Stimulated activated CD4-positive, alpha-beta T cell treated with anti-CD3 and anti-CD28 coated beads, Interleukin-12 subunit alpha, Interleukin-12 subunit beta, amount 100 ng/mL, for 48 hours (primary cell): ENCODE measurements at places on chromosomes 6 and 20.

DNA sequence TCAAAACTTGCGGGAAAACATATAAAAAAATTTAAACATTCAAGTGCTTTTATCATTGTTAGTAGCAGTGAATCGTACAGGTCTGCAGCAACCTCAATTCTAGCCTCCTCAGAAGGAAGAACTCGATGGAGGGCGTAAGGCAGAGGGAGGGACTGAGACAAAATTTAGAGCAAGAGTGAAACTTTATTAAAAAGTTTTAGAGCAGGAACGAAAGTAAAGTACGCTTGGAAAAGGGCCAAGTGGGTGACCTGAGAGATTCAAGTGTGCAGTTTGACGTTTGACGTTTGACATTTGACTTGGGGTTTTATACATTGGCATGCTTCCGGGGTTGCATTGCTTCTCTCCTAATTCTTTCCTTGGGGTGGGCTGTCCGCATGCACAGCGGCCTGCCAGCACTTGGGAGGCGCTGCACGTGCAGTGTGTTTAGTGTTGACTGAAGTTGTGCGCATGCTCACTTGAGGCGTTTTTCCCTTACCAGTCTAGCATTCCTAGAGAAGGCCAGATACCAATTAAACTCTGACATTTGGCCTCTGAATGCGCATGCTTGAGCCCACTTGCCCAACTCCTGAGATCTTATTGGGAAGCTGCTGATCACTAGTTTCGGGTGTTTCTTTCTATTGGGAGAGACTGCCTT, 82.6 kb downstream of the TBX18 start:
- DNase-seq = no peak

- no peak for DNase-seq
These were observed 7.9 kb upstream of the GMNN start for GRCh38 chr6:24766680-24767462.

DNA sequence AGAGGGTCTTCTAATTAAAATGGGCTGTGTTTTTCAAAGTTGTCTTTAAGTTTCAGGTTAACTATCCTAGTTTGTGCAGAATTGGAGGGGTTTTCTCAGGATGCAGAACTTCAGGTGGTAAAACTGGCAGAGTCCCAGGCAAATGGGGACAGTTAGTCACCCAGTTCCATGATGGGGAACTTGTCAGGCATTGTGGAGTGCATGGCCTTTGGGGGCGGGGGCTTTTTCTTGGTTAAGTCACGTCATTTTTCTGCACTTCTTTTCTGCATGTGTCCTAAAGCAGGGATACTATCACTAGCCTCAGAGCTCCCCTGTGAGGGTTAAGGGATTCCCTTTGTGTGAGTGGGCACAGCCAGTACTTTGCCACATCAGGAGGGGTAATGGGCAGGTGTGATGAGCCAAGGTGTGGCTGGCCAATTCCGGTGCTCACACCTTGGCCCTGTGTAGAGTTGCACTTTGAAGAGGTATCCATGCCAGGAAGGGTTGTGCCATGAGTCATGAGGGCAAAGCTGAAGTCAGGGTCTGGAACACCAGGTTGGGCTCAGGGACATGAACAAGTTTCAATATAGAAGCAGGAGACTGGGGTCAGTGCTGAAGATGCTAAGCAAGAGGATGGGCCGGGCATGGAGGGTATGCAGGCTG, 126.0 kb upstream of the RREB1 start:
- DNase-seq = no peak

DNA sequence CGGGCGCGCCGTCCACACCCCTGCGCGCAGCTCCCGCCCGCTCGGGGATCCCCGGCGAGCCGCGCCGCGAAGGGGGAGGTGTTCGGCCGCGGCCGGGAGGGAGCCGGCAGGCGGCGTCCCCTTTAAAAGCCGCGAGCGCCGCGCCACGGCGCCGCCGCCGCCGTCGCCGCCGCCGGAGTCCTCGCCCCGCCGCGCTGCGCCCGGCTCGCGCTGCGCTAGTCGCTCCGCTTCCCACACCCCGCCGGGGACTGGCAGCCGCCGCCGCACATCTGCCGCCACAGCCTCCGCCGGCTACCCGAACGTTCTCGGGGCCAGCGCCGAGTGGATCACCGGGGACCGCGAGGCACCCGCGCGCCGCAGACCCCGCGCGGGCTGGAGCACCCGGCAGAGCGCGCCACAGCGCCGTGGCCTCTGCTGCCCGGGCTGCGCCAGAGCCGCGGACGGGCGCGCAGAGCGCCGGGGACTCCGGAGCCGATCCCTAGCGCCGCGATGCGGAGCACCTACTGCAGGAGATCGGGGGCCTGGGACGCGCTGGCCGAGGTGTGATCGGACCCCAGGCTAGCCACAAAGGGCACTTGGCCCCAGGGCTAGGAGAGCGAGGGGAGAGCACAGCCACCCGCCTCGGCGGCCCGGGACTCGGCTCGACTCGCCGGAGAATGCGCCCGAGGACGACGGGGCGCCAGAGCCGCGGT, at the start of gene BMP2:
Gene BMP2, plus strand, starts transcription at position 151 of the 692 bp plus-strand sequence. CDS start 2,441 bp downstream, outside the sequence.
- DNase-seq = no peak

GRCh38 chr6:12973386-12973785, 256.8 kb downstream of the PHACTR1 start:
- no peak for DNase-seq

DNA sequence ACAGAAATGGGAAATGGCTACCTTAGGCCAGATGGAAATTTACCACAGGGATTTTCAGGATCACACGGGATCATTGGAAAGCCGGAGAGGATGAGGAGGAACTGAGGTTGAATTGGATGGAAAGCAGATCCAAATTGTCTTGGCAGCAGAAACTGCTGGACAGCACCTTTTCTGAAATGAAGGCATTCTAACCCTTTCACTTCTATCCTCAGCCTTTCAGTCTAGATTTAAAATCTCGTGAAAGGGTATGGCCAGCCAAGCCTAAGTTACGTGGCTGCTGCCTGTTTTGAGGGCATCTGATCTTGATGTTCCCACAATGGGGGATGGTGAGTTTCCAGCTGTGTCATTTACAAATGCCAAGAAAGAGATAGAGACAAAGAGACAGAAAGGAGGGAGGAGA, 358.2 kb downstream of the KIF16B start:
- DNase-seq = no peak

DNA sequence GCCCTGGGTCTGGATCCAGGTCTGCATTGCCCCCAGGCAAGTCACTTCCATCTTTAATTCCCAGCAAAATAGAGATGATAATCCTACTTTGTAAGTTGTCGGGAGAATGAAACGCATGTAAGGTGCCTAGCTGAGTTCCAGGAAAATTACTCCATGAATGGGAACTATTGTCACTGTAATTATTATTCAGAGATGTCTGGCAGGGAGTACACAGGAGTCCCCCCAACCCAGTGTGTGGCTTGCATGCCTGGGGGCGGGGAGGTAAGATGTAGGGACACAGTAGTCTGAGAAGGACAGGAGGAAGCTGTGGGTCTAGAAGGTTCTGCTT, 85.4 kb downstream of the CD40 start:
- DNase-seq = no peak

- no peak for DNase-seq
These were observed 50.4 kb downstream of the MTHFD1L start for GRCh38 chr6:150915880-150916265.

DNA sequence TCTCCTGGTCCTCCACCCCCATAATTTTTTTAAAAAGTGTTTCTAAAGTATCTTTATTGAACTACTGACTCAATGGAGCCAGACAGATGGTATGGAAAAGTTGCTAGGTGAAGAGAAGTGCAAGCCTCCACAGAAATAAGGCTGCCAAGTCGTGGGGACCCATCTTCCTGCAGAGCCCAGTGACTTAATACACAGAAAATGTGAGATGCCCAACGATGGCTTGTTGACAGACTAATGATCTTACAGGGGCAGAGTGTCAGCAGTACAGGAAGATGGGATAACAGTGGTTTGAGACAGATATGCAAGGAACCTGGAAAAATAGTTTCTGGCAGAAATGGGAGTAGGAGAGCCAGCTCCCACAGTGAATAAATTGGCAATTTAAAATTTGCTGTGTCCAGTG, 43.3 kb downstream of the FYN start:
- DNase-seq = no peak

GRCh38 chr20:44448753-44449546, 26.7 kb upstream of the TTPAL start:
- DNase-seq = no peak

DNA sequence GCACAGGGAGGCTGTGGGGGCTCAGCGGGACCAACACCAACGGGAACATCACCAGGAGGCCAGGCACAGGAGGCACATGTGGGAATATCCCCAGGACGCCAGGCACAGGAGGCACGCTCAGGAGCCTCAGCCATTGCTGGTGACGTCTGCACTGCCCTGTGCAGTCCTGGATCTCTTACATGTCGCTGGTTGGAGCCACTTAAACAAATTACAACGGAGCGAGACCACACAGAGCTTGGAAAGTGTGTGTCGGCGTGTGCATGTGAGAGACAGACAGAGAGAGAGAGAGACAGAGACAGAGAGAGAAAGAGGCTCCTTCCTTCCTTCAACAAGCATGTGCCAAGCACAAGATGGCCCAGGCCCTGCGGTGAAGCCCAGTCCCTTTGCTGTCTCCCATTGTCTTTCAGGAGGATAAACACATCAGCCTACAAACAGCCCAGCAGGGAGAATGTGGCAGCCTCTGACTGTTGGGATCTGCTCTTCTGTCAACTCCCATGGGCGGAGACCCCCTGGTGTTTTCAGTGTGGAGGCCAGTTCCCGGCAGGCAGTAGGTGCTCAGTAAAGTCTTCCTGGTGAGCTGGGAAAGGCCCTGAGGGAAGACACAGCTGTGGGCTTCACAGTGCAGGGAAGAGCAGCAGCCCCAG, 112.7 kb upstream of the THBS2 start:
- DNase-seq = no peak

DNA sequence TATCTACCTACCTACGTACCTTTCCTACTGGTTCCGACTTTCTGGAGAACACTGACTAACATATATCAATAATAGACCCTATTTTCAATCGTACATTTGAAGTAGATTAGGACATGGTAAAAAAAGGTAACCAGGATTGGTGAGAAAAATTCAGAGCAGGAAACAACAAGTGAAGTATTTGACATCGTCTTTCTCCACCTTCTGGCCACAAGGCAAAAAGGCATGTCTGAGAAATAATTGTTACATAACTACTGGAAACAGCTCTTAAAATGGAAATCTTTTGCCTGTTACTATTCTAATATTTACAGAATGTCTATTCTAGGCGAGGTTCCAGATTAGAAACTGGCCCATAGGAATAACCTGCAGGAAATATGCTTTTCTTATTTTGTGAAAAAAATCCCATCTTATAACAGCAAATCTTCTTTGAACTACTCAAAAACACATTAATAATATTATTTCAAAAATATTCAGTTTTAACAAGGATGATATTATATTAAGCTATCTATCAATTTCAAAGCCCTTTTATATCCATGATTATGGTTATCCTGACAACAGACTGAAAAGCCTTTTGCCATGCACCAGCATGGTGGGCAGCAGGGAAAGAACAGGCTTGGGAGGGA, 80.8 kb downstream of the RCAN2 start:
- no peak for DNase-seq

- no peak for DNase-seq
These were observed 39.0 kb downstream of the FARS2 start for GRCh38 chr6:5300206-5300764.

- DNase-seq = no peak
These were observed 275 bp upstream of the MAVS start for GRCh38 chr20:3846378-3846739.

- DNase-seq = no peak
These were observed 161.7 kb upstream of the AFDN start for GRCh38 chr6:167664678-167665660.

GRCh38 chr6:1105833-1106400, 206.0 kb upstream of the FOXQ1 start:
- DNase-seq = no peak
